Tibial artery (tissue), 4 donors: ENCODE measurements at places on chromosomes 1 and 21.

DNA sequence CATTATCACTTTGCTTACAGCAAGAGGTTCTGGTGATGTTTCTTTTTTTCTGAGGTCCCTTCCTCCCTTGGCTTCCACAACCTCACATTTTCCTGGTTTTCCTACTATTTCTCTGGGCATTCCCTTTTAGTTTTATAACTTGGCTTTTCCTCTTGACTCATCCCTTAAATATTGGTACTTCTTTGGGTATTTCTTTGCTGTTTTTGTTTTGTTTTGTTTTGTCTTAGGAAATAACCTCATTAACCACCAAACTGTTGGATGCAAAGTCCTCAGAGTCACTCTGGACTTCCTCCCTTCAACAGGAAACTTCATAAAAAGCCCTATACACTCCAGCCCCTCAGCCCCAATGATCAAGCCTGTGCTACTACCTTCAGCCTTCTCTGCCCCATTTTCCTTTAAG is 211.1 kb downstream of the DUSP10 start:
- DNase-seq: no peak

GRCh38 chr1:165575468-165576099 is 31.8 kb downstream of the LRRC52 start:
- DNase-seq: no peak

- DNase-seq: no peak
Measured at GRCh38 chr1:119298687-119299303, 69.8 kb upstream of the HAO2 start.

GRCh38 chr1:159012495-159012894 is 2.8 kb downstream of the IFI16 start:
- DNase-seq: no peak

DNA sequence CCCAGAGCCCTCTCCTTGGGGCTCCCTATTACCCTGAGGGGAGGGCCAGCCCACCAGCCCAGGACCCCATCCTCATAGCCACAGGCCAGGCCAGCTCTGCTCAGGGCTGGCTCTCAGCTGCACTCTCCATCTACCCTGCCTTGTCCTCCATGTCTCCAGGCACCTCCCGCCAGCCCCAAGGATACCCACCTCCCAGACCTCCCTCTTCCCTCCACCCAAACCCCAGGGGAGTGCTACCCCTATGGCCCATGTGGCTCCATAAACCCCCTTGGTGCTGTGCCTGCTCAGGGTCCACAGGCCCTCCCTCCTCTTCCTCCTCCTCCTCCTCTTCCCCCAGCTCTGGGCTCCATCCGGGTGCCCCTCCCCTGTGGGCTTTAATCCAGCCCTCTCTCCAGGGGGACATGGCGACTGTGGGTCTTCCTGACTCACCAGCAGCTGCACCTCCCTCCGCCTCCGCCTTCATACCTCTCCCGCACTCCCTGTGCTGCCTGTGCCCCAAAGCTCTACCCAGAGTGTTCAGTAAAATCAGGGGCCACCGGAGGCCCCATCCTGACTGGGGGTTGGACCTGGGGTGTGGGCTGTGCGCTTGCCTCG is 9.1 kb downstream of the YBEY start:
- DNase-seq: no peak

DNA sequence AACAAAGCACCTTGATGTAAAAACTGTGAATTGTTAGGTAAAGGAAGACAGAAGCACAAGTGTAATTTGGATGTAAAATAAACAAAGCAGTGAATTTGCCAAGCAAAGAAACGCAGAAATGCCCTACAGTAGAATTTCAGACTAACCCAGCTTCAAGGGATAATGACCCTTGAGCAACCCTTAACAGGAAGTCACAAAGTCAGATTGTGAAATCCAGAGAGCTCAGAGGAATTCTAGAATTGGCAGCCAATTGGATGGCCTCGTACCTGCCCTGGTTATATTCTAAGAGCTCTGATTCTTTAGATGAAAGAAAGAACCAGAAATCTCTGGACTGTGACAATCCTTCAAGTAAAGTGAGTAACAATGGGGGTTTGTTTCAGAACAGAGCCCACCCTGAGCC is 152.7 kb upstream of the CHRM3 start:
- DNase-seq: no peak

GRCh38 chr1:11690397-11691301 is 861 bp upstream of the DRAXIN start:
- no peak for DNase-seq

- no peak for DNase-seq
Measured at GRCh38 chr1:185931438-185931837, 197.2 kb downstream of the HMCN1 start.

- DNase-seq: no peak
Measured at GRCh38 chr1:61268546-61269240, 186.3 kb downstream of the NFIA start.

- DNase-seq: no peak
Measured at GRCh38 chr1:155313261-155313660, 4.6 kb downstream of the FDPS start.

DNA sequence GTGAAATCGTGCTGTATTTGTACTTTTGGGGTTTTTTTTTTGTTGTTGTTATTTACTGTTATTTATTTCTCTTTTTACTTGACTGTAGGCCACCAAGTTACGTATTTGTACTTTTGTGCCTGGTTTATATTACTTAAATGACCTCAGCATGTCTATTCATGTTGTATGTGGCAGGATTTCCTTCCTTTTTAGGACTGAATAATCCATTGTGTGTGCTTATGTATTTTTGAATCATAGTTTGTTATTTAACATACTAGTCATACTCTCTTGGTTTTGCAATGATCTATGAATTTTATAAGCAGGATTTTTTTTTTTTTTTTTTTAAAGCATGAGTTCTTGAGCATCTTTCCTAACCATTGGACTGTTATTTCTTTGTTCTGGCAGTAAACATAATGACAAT is 51.2 kb downstream of the RNF2 start:
- no peak for DNase-seq

DNA sequence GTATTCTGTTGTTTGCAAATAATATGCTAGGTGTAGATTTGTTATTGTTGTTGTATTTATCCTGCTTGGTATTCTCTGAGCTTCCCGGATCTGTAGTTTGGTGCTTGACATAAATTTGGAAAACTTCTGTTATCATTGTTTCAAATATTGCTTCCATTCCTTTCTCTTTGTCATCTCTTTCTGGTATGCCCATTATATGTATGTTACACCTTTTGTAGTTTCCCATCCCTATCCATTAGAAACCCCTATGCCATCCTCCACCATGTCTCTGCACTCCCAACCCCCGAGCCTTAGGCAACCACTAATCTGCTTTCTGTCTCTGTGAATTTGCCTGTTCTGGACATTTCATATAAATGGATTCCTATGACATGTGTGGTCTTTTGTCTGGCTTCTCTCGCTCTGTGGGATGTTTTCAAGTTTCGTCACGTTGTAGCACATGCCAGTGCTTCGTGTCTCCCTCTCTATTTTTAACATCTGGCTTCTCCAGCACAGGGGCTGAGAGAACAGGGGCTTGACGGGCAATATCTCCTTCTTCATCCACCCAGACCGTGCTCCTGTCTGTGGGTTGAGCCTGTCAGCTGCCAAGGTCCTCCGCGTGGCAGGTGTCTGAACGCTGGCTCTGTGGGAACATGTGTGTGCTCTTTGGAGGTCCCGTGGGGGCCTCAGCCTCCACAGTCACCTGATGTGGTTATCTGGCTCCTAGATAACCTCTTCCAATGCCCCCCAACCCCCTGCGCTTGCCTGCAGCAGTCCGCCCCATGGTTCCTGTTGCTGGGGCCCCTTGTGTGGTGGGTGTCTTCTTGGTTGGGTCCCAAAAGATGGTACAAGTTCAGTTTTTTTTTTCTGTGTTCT is 32.8 kb upstream of the MAN1C1 start:
- no peak for DNase-seq

GRCh38 chr1:30933874-30934252 is 25.3 kb upstream of the SDC3 start:
- no peak for DNase-seq

DNA sequence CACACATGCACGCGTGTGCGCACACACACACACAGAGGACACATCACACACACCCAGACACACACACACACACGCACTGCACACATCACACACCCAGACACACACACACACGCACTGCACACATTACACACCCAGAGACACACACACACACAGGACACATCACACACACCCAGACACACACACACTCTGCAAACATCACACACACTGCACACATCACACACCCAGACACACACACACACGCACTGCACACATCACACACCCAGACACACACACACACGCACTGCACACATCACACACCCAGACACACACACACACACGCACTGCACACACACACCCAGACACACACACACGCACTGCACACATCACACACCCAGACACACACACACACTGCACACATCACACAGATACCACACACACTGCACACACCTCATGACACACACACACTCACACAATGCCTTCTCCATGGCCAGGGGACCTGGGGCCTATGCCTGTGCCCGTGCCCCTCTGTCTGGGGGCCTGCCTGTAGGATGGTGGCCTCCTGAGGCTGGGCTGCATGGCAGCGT is 24.4 kb downstream of the CRYAA start:
- no peak for DNase-seq

DNA sequence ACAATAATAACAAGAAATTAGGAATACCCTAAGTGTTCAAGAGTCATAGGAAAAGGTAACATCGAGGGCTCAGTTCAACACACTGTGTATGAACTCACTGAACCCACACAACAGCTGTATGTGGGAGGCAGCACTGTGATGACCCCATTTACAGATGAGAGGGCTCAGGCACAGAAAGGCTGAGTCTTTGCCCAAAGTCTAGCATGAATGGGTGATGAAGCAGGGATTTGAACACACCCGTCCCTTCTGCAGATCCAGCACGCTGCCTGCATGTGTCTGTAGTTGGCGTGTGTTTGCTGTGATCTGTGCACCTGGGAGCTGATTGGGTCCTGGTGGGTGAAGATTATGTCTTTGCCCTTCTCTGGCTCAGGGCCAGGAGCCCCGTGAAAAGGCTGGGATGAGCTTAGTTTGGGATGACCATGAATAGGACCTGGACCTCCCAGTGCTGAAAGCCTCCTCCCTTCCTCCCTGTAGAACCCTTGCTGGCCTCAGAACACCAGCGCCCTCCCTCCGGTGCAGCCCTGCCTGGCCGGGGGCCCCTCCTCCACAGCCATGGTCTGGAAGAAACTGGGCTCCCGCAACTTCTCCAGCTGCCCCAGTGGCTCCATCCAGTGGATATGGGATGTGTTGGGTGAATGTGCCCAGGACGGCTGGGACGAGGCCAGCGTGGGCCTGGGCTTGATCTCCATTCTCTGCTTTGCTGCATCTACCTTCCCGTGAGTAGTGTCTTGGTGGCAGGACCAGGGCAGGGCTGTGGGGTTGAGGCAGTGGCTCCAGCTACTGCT is 5.2 kb downstream of the SLC66A1 start:
- DNase-seq: no peak

DNA sequence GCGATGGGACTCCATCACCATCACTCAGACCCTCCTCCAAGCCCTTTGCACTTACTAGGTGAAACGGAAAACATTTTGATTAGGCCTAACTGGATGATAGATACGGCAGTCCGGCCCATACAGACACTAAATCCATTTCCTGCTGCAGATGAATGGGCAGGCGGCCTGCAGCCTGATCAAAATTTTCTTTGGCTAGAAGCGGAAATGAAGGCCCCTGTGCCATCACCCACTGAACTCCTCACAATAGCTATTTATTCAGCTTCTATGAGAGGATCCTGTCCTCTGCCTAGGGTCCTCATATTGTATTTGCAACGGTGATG is 200.5 kb downstream of the OMA1 start:
- no peak for DNase-seq

- no peak for DNase-seq
Measured at GRCh38 chr1:234638832-234639799, 29.1 kb upstream of the IRF2BP2 start.

DNA sequence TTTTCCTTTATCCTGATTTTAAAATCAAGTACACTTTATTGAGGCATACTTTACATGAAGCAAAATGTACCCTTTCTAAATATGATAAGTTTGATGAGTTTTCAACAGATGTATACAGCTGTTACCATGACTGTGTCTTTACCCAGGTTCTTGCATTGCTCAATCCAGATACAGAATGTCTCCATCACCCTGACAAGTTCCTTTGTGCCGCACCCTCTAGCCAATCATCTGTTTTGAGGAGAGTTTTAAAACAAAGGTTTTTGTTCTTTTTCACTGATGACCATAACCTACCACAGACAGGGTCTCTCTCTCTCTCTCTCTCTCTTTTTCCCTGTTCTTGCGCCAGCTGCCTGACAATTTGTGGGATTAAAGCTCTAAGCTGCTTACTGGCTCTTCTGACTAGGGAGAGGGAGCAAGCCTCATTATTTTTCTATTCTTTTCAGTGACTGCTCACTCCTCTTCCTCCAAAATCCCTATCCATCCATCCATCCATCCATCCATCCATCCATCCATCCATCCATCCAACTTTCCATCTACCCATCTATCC is 1.2 kb upstream of the KCNE1 start:
- no peak for DNase-seq

- DNase-seq: no peak
Measured at GRCh38 chr21:25647647-25648046, 8.6 kb downstream of the JAM2 start.

DNA sequence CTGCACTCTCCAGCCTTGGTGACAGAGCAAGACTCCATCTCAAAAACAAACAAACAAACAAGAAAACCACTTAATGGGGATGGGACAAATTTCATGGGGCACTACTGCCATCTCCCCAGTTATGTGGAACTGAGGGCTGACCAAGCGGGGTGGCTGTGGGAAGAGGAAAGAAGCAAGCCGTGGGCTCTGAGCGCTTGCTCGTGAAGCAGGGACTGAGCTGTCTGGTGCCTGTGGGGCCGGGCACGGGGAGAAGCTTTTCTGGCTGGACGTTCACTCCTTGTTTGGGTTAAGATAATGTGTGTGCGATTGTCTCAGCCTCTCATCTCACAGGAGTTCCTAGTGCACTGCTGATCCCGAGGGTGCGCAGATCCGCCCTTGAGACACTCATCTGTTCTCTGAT is 22.0 kb upstream of the KIF26B start:
- DNase-seq: no peak

DNA sequence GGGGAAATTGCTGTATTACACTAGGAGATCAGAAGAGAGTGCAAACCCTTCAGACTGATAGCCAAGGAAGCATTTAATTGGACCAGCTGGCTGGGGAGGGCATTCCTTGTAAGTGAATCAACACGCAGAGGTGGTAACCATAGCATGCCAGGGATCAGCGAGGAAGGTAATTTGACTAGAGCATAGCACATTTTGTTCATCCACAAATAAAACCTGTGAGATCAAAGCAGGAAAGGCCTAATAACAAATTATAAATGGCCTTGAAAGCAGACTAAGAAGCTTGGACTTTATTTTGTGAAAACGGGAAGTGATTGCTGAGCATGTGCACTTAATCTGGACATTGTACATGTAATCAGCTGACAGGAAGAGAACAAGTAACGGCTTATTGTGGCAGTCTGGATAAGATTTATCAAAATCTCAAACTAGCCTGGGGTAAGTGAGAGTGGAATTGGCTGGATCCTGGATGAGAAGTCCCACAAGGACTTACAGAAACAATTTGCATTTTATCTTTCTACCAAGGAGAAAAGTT is 11.7 kb upstream of the CD55 start:
- no peak for DNase-seq

DNA sequence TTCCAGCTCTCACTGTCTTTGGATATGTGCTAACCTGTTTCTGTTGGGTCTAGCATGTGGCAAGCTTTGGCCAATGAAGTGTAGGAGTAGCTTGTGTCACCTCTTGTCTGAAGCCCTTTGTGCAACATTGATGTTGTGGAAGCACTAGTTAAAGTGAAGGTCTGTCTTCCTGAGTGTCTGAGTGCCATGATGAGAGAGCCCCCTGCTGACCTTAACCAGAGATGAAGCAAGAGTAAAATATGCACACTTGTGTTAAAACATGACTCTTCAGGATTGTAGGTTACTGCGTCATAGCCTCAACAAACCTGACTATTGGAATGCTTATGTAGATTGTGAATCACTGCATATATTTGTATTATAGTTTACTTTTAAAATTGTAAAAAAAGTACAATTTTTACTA is 103.7 kb downstream of the NCAM2 start:
- DNase-seq: no peak
